NCI-H1092 treated with DMSO at 0.1 percent for 48 hours (cell line): ENCODE measurements at places on chromosomes 6 and 20.

DNA sequence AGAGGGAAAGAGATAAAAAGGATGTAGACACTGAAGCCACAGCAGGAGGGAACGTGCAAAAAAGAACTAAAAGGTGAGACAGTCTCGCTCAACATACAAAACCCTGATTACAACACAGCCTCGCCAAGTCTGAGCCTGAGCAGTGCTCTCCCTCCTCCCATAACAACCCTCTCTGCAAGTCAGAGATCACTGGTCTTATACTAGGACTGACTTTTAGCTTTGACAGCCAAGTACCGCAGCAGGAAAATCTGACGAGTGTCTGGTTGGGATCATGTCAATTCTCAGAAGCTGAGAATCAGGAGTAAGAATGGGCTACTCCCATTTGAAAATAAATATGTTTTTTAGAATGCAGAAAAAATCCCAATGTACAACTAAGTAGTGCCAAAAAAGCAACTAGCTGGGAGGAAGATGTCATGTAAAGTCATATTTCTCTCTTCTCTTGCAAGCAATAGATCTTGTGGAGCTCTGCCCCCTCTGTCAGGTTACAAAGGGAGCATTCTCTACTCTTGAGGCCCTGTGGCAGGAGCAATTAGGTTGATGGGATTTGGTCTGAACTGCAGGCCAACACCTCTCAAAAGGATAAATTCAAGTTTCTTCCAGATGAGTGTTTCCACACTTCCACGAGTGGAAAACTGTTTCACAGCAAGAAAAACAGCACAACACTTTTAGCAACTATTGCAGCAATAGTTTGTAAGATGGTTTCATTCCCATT, 118.9 kb upstream of the COL21A1 start:
- no peak for DNase-seq

GRCh38 chr20:16968099-16968498, 219.9 kb downstream of the OTOR start:
- DNase-seq = no peak

DNA sequence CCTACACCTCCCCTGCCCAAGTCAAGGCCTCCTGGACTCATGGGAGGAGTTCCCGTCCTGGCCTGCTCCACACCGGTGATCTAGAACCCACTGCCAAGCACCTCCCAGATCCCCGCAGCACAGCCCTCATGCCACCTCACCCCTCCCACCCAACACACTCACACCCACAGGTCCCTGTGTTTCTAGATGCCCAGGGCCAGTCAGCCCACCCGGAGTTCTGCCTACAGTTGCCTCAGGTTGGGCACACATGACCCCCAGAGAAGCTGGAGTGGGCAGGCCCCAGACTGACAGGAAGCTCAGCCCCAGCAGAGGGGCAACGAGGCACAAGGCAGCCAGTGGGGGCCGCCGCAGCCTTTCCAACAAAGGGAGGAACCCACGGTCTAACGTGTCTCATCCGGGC, 29.6 kb downstream of the RRBP1 start:
- no peak for DNase-seq

DNA sequence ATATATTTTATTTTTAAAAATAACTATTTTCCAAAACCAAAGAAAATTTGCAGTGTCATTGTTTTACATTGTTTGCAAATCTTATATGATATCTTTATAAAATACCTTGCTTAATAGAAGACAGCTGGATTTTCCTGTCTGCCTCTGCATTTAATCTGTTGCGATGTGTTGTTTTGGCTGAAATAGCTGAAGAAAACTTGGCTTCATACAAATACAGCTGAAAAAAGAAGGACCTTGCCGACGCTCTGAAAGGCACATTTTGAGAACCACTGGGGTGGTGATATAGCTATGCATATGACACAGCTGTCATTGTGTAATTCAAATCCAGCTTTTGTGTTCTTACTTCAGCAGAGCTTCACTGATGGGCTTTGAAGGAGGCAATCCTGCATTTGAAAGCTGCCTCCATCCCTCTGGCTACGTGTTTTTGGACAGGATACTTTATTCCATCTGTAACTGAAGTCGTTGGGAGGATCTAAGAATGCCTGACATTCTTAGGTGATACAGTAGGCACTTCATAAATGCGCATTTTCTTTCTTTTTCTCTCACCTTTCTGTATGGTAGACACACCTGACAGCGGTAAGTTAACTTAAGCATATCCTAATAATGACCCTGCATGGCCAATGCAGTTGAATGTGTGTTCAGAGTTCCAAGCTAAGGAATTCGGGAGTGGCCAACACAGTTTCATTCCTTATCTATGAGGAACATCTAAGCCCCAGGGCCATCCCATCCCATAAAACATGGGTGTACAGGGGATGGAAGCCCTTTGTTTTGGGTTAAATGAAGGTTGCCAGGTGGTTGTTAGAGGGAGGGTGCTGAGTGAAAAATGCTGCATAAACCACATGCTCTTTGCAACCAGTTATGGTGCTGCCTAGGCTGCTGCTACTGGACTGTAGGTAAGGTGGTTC, 213.0 kb downstream of the TFAP2A start:
- DNase-seq = no peak

DNA sequence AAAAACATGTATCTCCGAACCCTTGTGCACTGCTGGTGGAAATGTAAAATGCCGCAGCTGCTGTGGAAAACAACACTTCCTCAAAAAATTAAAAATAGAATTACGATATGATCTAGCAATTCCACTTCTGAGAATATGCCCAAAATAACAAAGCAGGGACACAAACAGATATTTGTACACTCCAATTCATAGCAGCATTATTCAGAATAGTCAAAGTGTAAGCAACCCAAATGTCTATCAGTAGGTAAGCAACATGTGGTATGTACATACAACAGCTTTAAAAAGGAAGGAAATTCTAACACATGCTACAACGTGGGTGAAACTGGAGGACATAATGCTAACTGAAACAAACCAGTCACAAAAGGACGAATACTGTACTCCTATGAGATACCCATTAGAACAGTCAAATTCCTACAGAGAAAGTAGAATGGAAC, 5.7 kb upstream of the RAB5IF start:
- DNase-seq = no peak

GRCh38 chr6:35419961-35420360, 32.2 kb upstream of the FANCE start:
- no peak for DNase-seq

DNA sequence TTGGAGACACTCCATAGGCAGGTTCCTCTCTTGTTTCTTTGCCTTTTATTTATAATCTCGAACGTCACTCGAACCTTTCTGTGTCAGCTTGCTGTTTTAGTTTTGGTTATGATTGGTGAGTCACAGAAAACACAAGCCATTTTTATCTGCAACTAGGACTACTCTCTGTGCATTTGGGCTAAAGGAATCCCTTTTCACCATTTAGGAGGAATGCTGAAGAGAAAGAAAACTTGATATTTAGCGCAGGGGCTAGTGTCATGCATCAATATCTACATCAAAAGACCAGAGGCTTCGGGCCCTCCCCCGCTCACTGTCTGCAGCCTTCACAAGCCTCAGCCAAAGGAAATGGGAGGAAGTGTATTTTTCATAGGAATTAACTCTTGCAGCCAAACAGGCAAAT, 507.8 kb upstream of the CITED2 start:
- no peak for DNase-seq

- no peak for DNase-seq
Measured at GRCh38 chr20:12305188-12305950, 387.7 kb downstream of the BTBD3 start.

GRCh38 chr20:8764344-8764962, 304.4 kb upstream of the PLCB4 start:
- no peak for DNase-seq

DNA sequence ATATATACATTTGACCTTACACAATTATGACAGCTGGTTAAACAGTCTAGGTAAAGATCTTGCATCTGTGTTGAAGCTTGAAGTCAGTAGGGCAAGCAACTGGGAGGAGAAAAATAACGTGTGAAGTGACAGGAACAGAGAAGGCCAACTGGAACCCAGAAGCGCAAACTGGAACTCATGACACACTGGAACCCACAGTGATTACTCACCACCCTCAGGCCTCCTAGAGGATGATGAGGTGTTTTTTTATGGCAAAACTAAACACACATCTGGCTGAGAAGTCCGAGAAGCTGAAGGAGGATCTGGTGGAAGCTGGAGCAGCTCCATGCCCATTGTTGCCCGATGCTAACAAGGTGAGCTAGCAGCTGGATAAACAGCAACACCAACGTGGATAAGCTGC, 108.1 kb downstream of the TMEM200A start:
- DNase-seq = no peak

DNA sequence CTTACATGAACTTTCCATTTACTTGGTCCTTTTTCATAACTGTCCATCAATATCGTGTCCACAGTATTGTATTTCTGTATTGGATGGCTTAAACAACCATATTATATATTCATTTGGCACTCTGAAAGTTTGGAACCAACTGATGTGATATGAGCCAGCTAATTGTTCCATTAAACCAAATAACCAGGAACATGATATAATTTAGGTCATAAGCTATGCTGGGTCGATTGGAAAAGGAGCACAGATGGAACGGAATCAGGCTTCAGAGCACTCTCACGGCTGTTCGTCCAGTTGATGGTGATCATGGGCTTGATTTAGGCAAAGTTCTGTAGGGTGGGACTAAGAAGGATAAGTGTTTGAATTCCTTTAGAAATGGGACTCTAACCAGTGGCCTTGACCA, 142.7 kb downstream of the DNAH8 start:
- DNase-seq = no peak

- no peak for DNase-seq
Measured at GRCh38 chr6:42962502-42963178, 2.1 kb downstream of the GNMT start.

DNA sequence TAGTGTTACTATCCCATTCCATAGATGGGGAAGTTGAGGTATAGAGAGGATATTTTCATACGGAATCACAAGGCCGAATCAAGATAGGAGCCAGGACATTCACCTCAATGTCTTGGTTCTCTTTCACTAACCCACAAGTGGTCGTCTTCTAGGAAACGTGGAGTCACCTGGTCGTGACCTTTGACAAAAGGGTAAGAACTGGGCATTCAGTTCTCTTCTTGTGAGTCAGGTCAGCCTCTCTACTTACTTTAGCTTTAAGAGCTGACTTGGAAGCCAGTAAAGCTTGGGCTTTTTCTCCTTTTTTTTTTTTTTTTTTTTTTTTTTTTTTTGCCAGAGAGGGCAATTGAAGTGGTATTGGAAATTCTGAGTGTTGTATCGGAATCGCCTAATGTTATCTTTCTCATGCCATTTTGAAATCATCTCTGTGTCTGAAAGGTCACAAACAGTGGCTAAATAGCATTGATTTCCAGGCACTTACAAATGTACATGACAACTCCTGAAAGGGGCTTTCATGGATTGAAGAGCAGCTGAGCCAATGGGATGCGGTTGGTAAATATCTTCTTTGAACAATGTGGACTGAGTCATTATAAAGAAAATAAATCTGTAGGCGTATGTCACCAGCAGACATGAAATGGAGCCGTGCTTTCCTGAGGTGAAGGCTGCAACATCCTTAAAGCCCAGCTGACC, 356.9 kb downstream of the KIF16B start:
- DNase-seq = no peak

GRCh38 chr6:109241199-109241598, 141.1 kb downstream of the CD164 start:
- no peak for DNase-seq

DNA sequence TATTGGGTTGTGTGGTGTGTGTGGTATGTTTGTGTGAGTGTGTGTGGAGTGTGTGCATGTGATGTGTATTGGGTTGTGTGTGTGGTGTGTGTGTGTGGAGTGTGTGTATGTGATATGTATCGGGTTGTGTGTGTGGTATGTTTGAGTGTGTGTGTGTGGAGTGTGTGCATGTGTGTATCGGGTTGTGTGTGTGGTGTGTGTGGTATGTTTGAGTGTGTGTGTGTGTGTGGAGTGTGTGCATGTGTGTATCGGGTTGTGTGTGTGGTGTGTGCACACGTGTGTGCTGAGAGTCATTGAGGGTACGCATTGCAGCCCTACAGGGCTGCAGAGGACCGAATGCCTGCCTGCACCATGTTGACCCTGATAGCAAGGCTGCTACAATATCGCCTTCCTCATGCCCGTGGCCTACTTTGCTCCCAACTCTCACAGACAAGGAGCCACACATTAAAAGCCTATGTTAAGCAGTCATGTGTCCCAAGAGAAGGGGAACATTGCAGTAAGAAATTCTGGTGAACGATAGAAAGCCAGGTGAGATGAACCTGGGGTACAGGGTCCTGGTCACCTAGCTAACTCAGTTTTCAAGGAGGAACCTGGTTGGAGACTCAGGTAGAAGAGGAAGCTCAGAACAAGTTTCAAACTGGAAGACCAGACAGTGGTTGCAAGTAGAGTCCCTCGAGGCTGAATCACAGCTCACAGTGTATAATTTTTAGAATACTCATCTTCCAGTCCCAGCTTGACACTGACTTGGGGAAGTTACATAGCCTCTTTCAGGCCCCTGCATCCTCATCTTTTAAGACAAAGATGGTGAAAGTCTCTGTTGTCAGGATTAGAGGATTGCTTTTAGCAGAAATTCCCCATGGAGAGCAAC, 45.7 kb upstream of the TMEM170B start:
- DNase-seq = no peak

GRCh38 chr6:47733879-47734558, 35.6 kb downstream of the ADGRF4 start:
- no peak for DNase-seq

- DNase-seq = no peak
Measured at GRCh38 chr6:112752305-112752704, 405.2 kb downstream of the RFPL4B start.

- DNase-seq = no peak
Measured at GRCh38 chr6:85449388-85449817, 480 bp upstream of the NT5E start.

DNA sequence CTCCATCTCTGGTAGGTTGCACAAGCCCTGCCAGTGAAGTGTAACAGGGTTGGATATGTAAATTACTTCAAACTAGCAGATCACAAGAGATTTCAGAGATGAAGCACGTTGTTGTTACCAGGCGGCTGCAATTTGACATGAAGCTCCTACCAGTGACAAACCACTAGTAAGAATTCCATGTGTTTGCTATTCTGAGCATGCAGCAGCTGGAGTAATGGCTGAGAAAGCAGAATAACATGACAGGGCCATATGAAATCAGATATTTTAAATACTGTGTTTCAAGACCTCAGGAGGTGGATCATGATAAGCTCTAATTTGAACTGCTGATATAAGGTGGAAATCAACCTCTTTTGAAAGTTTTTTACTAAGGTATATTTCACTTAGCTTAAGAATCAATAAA, 11.4 kb downstream of the RIN2 start:
- DNase-seq = no peak

GRCh38 chr6:134249759-134250602, 67.9 kb downstream of the SGK1 start:
- DNase-seq = no peak

- DNase-seq = no peak
Measured at GRCh38 chr20:64191002-64191401, 26.8 kb downstream of the MYT1 start.

- DNase-seq = no peak
Measured at GRCh38 chr6:159038914-159039884, 5.6 kb downstream of the TAGAP start.

GRCh38 chr6:147099974-147100373, 104.2 kb upstream of the STXBP5 start:
- no peak for DNase-seq

- no peak for DNase-seq
Measured at GRCh38 chr6:155352811-155353210, 38.5 kb upstream of the TFB1M start.

GRCh38 chr6:138572885-138573284, 73.6 kb upstream of the NHSL1 start:
- no peak for DNase-seq

GRCh38 chr6:162076816-162077215, 650.8 kb downstream of the PRKN start:
- DNase-seq = no peak
